ENCODE measurements at places on chromosomes 12 and 14. TPM values are rescaled to one million over a fixed set of nuclear protein-coding genes. Genes with fewer than 3 reads are reported as not detected.

- no peaks in the 10 kb centered on the region for H3K27me3 ChIP-seq
- H3K36me3 ChIP-seq = no peaks in the 10 kb centered on the region
- H3K27ac ChIP-seq = no peak overlapping the region
- no peaks in the 10 kb centered on the region for H3K4me1 ChIP-seq
- H3K4me3 ChIP-seq = no peak overlapping the region
These were observed 201.2 kb downstream of the SLC41A2 start for GRCh38 chr12:104756901-104757300.

DNA sequence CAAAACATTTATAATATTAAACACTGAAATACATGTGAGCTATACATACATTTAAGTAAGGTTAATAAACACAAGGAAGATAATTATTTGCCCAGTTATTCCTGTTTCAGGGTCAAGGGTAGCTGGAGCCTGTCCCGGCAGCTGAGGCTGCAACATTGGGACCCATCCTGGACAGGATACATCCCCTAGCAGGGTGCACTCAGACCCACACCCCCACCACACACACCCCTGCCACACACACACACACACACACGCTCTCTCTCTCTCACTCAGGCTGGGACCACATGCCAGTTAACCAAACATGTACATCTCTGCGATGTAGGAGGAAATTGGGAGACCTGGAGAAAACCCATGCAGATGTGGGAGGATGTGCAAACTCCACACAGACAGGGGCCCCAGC, 112.6 kb upstream of the TMCC3 start:
- no peaks in the 10 kb centered on the region for H3K36me3 ChIP-seq
- no peak for DNase-seq
- H3K4me3 ChIP-seq = no peak overlapping the region
- no peaks in the 10 kb centered on the region for H3K4me1 ChIP-seq
- H3K27ac ChIP-seq = no peak overlapping the region
- H3K27me3 ChIP-seq = no peaks in the 10 kb centered on the region

- H3K36me3 ChIP-seq = no peaks in the 10 kb centered on the region
- H3K27me3 ChIP-seq = peaks cover 8% of the 10 kb centered on the region
- DNase-seq = no peak
- H3K27ac ChIP-seq = no peak overlapping the region
These were observed 30.9 kb upstream of the FBRSL1 start for GRCh38 chr12:132458846-132459641.

DNA sequence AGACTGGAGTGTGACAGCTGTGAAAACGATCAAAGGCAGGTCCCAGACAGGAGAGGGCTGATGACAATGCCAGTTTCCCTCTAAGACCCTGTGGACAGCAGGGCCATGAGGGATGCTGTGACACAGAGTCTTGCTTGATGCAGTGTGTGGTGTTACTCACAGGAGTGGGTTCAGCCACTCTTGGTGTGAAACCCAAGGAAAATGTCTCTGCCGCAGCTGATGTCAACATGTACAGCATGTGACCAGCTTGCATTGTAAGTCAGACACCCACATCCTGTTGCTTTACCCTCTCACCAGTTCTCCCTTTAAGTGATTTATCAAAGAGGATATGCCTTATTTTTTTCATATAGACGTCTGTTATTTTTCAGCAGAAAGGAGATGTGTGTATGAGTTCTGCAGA, 268.6 kb downstream of the BTG1 start:
- peak; percentile 30 for DNase-seq
- peaks cover 4% of the 10 kb centered on the region for H3K4me1 ChIP-seq
- no peak overlapping the region for H3K4me3 ChIP-seq
- H3K27me3 ChIP-seq = no peaks in the 10 kb centered on the region
- no peak overlapping the region for H3K27ac ChIP-seq

The IL26 gene
- 0.10 TPM for polyA plus RNA-seq

The ANKRD13A gene
- 29.3 TPM for polyA plus RNA-seq

Measured in large intestine (tissue), 12 donors.